Activated naive CD4-positive, alpha-beta T cell treated with anti-CD3 and anti-CD28 coated beads for 36 hours (primary cell): ENCODE measurements at places on chromosomes 5 and 9. TPM values are rescaled to one million over a fixed set of nuclear protein-coding genes. Genes with fewer than 3 reads are reported as not detected.

The UGT3A1 gene
- not detected for total RNA-seq

The ZNF483 gene
- 2.3 TPM for total RNA-seq

The TXNDC15 gene
- 20.9 TPM for total RNA-seq

The GSN gene
- 1.2 TPM for total RNA-seq

The ALDOB gene
- not detected for total RNA-seq

The TAF11L5 gene
- not detected for total RNA-seq

The SLC6A18 gene
- total RNA-seq = not detected

The IFNA10 gene
- not detected for total RNA-seq

The SPATA31E1 gene
- total RNA-seq = not detected

The CDO1 gene
- total RNA-seq = 0.67 TPM

The PSMB7 gene
- 161 TPM for total RNA-seq

The FGF10 gene
- total RNA-seq = not detected

The ENC1 gene
- total RNA-seq = 0.74 TPM

The FOXD4L5 gene
- 0.10 TPM for total RNA-seq

The EIF4E1B gene
- total RNA-seq = not detected

The ELOVL7 gene
- 0.31 TPM for total RNA-seq

The TNFSF8 gene
- 26.4 TPM for total RNA-seq

The FAXDC2 gene
- total RNA-seq = not detected

The CLINT1 gene
- 32.7 TPM for total RNA-seq

The OBP2B gene
- not detected for total RNA-seq
